CD8-positive, alpha-beta T cell (primary cell): ENCODE measurements at places on chromosomes 5 and 9.

DNA sequence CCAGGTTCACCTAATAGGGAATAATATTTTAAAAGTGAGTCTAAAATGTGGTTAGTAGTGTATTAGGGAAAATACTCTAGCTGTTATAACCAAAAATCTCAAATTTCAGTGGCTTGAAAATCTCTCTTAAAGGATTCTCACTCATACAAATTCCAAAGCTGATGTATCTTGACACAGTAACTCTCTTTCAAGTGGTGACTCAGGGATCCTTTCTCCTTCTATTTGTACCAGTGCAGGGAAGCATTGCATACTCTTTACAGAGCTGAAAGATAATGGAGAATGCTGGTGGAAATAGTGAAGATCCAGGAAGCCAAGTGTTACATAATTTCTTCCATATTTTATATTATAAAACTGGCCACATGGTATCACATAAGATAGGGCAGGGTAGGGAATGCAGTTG, 560.2 kb upstream of the CDH9 start:
- no peak for DNase-seq

- no peak for DNase-seq
Measured at GRCh38 chr5:163512526-163512925, 7.1 kb downstream of the MAT2B start.

- no peak for DNase-seq
Measured at GRCh38 chr9:124535846-124536245, 28.6 kb upstream of the NR5A1 start.

DNA sequence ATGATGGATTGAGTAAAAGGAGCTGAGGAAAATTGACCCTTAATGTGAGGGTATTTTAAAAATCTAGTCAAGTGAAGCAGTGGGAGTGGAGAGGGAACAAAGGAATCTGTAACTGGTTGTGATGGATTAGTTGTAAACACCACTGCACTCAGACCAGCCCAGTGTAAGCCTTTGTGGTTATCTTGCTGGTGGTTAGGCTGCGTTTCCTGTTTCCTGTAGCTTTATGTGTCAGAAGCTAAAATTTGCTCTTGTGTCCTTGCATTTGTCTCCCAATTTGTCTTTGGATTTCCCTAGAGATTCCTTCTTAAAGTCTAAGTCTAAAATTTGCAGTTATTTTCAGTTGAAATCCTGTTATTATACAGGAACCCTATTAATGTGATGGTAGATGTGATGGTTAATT, 6.3 kb downstream of the IFNA21 start:
- peak; percentile 14 for DNase-seq

DNA sequence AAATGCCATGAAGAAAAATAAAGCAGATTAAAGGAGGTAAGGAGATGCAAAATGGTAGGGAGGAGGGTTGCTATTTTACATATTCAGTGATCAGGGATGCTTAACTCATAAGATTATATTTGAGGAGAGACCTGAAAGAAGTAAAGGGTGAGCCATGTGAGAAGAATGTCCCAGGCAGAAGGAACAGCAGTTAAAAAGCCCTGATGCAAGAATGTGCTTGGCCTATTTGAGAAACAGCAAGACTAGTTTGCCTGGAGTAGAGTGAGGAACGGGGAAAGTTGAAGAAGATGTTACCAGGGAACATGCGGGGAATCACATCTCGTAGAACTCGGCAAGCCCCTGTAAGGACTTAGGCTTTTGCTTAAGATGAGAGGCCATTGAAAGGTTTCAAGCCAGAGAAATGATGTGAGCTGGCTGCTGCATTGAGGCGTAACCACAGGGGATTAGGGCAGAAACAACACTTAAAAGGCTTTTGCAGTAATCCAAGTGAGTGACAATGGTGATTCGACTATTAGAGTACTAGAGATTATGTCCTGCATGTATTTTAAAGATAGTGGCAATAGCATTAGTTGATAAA, 198.7 kb downstream of the VPS13A start:
- DNase-seq = no peak

DNA sequence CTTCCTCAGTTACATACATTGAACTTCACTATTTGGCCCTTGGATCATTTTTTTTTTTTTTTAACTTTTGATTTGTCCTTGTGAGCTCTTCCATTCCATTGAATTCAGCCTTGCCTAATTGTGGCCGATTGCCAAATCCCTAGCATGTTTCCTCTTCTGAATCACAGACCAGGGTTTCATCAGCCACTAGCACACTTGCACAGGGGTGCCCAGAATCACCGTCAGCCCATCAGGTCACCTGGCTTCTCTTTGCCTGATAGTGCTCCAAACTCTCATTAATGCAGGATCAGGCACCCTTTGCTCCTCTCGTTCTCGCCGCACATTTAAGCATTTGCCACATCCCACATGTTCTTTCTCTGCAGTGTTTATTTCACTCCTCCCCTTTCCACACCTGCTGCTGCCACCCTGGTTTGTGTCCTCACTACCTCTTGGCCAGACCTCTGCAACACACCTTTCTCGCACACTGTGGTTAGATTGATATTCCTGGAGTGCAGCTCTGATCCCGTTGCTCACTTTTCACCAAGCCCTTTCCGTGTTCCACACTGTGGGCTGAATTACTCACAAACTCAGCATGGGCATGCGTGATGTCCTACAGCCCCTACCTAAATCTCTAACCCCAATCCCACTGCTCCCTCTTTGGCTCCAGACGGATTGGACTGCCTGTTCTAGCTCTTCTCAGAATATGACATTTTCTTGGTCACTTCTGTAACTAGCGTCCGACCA, 9.8 kb downstream of the PIK3R1 start:
- no peak for DNase-seq

- no peak for DNase-seq
Measured at GRCh38 chr5:170655476-170655875, 128.0 kb upstream of the GABRP start.

DNA sequence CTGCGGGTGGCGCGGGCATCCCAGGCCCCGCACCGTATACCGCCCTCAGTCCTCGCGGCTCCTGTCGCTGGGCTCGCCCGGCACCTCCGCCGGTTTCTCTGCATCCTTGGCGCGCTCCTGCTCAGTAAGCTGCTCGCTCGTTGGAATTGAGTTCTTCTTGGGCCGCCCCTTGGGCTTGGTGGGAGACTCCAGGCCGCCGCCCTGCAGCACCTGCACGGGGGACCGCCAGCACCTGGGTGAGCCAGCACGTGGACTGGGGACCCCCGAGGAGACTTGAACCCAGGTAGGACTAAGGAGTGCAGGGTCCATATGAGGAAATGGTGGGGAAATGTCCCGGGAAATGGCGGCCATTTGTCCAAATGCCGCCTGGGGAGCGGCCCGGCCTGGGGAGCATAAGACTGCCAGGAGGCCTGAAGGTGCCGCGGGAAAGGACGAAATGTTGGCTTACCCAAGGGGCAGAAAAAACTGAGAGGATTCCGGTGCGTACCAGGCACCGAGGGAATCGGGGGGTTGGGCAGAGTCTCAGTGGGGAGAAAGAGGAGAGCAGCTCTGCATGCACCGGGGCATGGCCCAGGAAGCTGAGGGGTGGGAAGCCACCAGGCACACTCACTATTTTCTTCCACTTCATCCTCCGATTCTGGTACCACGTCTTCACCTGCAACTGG, 2.9 kb downstream of the BARX1 start:
- no peak for DNase-seq

- no peak for DNase-seq
Measured at GRCh38 chr9:91120200-91120599, 241.5 kb downstream of the AUH start.

GRCh38 chr5:120655828-120656435, 191.8 kb downstream of the PRR16 start:
- no peak for DNase-seq

- DNase-seq = no peak
Measured at GRCh38 chr5:84438456-84438855, 53.8 kb upstream of the EDIL3 start.

DNA sequence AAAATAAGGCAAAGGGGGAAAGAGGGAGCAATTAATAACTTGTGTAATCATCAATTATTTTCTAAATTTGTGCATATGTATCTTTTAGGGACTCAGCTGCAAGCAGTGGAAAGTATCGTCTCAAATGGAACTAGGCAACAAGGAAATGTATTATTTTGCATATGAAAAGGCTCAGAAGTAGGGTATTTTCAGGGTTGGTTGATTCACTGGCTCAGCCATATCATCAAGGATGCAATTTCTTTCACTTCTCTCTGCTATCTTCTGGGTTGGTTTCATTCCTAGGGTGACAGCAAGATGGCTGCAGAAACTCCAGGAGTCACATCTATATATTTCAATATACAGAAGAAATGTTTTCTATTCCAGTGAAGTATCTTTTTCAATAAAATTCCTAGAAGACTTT, 509.8 kb downstream of the DMAC1 start:
- DNase-seq = no peak

GRCh38 chr9:15133488-15133887, 173.5 kb downstream of the TTC39B start:
- no peak for DNase-seq

- no peak for DNase-seq
Measured at GRCh38 chr5:78632467-78632866, 16.1 kb downstream of the LHFPL2 start.

DNA sequence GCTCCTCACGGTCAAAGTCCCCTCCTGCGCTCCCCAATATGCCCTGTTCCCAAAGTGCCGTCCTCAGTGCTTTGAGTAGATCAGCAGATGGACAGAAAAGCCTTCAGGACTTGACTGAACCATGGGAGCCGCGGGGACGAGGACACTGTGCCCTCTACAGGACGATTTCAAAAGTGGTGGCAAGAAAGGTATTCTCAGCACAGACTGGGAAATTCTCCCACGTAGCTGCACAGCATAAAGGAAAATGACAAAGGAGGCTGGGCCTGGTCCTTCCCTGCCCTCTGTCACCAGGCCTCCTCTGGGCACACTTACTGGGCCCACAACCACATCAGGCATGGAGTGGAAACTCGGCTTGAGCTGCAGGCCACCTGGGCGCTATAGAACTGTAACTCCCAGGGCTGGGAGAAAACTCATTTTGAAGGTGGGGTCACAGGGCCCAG, 16.7 kb upstream of the MTMR12 start:
- peak; percentile 27 for DNase-seq

GRCh38 chr5:171226096-171226754, 82.8 kb upstream of the TLX3 start:
- no peak for DNase-seq

- DNase-seq = no peak
Measured at GRCh38 chr5:55304584-55304983, 2.9 kb downstream of the DHX29 start.

DNA sequence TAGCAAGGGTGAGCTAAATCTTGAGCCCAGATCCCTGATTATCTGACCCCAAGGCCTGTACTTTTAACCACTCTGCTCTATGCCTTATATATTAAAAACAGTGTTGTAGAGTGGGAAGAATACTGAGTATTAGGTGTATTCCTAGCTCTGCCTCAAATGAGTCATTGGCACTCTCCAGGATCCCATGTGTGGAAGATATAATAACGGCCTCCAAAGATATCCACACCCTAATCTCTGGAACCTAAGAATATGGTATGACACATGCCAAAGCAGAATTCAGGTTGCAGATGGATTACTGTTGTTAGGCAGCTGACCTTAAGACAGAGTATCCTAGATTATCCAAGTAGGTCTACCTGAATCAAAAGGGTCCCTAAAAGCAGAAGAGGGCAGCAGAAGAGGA, 110.8 kb downstream of the ADRB2 start:
- DNase-seq = no peak

DNA sequence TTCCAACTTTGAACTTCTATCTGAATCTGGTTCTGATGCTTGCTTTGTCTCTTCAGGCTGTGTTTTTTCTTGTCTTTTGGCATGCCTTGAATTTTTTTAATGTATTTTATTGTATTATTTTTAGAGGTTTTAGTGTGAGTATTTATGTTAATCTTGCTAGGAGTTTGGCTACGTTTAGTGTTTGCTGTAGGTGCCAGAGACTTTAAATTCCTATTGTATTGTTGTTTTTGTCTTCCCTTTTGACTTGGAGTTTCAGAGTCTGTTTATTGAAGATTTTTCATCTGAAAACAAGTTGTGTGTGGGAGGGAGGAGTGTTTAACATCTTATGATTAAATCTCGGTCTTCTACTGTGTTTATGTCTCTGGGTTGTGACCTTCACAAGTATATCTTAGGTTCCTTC, 956.8 kb downstream of the TLE1 start:
- DNase-seq = no peak

DNA sequence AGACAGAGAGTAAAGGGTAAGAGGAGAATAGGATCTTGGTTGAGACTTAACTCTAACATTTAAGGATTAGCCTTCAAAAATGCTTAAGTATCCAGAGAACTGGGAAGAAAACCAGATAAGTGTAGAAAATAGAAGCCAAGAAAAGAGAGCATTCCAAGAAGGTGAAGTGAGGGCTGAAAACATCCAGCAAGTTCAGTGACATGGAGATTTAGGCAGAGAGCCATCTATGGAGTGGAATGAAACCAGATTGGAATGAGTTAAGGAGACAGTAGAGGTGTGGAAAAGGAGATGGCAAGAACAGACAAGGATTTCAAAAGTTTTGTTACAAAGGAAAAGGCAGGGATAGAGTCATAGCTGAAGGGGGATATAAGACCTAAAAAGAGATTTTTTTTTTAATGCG, 188.1 kb downstream of the TRPM3 start:
- DNase-seq = no peak

DNA sequence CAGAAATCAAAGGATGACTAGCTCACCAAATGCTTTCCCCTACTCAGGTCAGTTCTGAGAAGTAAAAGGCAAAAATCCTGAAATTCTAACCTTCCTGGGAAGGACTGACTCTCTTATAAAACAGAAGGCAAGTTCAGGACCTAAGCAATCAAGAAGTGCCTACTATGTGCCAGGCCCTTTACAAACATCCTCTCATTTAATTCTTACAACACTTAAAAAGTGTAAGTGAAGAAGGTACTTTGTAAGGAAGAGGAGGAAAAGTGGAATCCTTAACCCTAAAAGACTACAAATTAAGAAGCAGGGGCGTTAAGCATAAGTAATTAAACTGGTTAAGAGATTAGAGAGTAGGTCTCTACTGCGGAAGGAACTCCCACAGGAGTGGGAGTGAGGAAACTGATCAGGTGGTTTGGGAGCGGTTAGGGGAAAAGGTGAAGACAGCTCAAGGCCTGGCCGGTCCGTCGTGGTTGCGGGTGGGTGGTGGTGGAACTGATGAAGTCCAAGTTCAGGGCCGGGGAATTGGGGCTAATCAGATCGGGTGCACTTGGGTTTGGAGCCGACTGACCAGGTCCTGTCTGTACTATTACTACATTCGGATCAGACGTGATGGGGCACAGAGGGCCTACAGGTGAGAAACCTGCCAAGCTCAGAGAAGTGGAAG, 839 bp downstream of the MED27 start:
- no peak for DNase-seq

DNA sequence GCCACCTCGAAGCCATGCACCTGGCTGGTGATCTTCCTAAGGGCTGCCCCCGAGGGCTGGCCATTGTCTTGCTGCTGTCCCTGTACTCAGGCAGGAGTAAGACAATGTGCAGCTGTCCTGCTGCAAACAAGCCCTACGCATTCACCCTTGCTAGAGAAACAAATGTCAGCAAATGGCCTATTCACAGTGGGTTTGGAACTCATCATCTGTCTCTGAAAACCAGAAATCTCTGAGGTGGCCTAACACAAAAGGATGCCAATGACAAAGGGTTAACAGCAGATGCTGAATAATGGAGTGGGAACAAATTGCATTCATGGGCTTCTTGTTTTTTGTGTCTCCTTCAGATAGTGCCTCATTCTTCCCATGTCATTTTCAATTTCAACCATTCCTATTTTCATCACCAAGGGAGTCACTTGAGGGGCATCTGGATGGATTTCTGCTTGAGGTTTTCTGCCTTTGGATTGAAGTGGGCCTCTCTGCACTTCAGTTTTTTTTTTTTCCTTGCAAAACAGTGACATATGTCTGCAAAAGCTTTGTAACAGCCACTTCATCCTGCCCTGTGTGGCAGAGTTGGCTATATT, 261.6 kb upstream of the VLDLR start:
- DNase-seq = no peak

- DNase-seq = no peak
Measured at GRCh38 chr5:172437445-172438318, 16.6 kb downstream of the SH3PXD2B start.
